NCI-H2081 (cell line): ENCODE measurements at places on chromosomes 4 and X.

DNA sequence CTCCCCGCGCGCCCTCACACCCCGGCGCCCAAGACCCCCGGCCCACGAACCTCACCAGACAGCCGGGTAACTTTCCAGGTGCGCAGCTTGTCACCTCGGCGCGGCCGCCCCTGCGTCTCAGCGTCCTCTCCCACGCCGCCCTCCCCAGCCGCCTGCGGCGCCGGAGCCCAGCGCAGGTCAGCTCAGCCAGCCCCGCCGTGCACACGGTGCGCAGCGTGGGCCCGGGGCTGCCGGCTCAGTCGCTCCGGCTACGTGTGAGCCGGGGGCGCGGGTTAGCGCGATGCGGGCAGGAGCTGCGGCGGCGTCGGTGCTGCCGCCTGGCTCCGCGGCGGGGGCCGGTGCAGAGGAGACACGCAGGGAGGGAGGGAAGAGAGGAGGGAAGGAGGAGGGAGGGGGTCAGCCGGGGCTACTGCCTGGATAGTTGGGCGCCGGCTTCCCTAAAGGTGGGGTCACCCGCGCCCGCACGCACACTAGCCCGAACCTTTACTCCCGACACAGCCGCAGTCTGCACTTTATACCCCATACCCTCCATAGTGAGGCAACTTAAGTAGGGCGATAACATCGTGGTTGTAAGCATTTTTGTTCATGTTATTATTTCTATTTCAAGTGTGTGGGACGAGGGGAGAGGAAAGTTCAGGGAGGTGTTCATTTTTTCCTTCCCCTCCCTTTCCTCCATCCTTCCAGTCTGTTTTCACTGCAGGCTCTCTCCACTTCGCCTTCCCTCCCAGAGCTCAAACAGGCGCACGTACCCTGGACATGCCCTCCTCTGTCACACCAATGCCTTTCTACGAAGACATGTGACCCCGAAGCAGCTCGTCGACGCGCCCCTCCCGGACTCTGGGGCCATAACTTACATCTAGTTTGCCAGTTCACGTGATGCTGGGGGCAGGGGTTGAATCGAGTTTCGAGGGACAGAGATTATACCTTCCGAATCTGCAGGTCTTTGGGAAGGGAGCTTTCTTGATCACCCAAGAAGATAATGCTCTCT lies at the start of gene PRKG2:
Gene PRKG2, minus strand, starts transcription at position 342 of the 988 bp plus-strand sequence. CDS start 10,175 bp downstream, outside the sequence.
- DNase-seq: no peak

DNA sequence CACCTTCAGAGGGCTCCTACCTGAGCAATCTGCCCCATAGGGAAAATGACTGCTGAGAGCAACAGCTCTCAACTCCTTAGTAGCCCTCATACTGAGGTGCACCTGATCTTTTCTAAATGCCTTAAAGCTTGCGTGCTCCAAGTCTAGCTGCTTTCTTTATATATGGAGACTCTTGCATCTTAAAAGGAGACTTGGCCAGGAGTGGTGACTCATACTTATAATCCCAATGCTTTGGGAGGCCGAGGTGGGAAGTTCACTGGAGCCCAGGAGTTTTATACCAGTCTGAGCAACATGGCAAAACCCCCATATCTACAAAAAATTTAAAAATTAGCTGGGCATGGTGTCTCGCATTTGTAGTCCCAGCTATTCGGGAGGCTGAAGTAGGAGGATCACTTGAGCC lies 78.1 kb upstream of the TRIM2 start:
- DNase-seq: no peak

DNA sequence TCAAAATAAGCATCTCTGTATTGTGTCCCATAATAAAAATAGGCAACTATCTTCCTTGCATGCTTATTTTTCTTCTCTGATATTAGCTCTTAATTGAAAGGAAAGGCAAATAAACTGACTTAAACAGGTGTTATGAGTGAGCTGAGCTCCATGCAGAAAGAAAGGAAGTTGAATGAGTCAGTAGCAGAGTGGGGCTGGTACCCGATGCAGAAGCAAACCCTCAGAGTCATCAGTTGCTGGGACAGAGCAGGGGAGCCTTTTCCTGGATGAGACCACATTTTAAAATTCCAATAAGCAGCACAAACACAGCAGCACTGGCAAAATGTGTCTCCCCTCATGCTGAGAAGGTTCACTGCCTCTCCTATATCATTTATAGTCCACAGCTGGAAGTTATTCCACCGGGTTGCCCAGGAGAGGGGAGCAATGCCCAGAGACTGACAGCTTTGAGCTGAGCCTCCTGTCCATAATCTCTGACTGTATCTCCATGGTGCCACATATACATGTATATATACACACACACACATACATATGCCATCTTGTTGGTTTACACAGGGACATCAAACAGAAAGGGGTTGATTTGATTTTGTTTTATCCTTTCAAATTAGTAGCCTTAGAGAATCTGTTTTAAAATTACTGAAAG lies 274.3 kb upstream of the PPARGC1A start:
- DNase-seq: no peak

- no peak for DNase-seq
These were observed 29.0 kb downstream of the NKX3-2 start for GRCh38 chr4:13515268-13515667.

DNA sequence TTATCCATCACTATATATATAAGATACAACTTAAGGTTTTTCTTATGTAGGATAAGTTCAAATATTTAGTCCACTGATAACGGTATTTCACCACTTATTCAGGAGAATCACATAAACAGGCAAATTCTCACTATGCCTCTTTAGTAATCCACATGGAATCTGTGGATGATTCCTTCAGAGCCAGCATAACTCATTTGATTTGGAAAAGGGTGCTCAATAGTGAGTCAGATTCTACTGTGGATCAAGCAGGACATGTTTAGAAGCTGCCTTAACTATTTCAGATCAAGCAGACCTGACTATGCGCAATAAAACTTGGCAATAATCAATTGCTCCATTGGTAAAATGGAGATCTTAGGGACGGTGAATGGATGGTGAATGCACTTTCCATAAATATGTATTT lies 184.1 kb downstream of the CBR4 start:
- DNase-seq: no peak

DNA sequence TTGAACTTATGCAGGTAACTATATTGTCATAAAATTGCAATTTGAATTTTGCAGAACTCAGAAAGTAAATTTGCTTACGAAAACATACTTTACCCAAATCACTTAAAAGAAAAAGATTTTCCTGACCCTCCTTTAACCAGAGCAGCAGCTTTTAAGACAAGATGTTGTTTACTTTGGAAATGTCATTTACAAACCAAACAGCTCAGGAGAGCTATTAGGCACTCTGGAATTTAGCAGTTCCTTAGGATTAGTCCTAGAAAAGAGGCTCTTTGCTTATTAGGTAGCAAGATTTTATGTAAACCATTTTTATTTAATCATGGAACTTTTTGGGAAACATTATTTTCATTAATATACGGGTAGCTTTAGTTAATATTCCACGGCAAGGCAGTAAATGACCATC lies 765.7 kb upstream of the POU3F4 start:
- DNase-seq: no peak

DNA sequence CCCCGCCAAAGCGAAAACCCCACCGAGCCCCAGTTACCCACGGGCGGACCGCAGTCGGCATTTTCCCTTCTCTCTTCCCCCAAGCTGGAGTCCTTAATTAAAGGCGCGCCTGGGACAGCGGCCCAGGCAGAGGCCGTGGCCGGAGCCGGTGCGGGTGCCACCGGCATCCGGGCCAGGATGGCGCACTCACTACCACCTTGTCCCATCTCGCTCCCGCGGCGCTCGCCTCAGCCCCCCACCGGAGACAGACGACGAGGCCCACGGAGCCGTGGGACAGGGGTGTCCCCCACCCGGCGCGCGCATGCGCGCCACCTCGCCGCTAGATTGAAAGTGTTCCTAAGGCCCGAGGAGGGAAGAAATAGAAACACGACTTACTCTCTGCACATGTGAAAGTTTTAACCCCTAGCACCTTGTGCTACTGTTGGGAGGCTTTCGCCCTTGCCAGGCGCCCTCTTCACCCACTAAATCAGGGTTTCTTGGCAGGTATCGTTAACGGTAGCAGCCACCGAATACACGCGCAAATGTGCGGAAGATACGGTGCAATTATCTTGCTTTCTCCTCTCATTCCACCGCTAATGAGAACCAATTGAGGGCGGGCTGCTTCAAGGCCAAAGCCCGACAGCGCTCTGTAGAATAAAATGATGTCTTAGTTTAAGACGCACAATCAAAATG lies 64.3 kb upstream of the CCDC160 start:
- DNase-seq: no peak

DNA sequence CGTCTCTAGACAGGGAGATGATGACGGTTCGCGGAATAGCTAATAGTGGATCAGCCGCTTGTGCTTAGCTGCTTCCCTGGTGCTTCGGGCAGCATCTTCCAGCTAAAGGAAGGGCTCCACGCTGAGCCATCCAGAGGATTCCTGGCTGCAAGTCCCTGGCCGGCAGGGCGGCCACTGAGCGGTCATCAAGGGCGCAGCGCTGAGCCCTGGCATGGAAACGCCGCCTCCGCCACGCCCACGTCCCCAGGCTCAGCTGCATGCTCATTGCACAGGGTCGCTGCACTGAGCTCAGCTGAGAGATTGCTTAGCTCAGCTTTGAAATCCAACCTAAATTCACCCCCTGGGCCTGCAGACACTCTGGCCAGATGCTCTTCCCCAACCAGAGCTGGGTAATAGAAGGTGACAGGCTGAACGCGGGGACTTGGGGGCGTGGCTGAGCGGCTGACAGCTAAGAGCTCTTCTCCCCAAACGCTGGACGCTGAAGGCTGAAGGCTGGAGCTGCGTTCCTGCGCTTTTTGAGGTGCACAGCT lies 118.2 kb upstream of the KIT start:
- DNase-seq: no peak

DNA sequence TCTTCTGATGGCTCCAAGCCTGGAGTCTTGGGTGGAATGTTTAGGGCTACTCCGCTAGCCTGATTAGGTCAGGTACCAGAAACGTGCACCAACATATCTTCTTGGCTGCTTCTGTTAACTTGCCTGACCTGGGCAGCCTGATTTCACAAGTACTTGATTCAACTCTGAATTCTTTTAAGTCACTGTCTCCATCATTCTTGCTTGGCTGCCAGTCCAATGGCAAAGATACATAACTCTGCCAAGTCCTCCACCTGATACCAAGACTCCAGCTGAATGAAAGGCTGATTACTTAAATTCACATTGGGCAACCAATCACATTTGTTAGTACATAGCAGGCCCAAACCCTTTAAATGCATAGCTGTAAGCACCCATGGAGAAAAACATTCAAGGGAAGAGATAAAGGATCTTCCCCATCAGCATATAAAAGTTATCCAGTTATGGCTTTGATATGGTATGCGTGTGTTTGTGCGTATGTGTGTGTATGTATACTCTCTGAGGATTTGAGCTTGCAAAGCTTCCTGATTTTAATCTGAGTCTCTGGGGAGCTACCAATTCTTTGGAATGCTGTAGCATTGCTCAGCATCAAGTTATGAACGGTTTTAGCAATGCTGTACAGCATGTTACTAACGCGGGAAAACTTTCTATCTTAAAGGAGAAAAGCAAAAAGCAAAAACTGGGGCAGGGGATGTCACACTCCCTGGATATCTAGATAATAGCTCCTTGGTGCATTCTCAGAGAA lies 917.2 kb downstream of the DMD start:
- no peak for DNase-seq

DNA sequence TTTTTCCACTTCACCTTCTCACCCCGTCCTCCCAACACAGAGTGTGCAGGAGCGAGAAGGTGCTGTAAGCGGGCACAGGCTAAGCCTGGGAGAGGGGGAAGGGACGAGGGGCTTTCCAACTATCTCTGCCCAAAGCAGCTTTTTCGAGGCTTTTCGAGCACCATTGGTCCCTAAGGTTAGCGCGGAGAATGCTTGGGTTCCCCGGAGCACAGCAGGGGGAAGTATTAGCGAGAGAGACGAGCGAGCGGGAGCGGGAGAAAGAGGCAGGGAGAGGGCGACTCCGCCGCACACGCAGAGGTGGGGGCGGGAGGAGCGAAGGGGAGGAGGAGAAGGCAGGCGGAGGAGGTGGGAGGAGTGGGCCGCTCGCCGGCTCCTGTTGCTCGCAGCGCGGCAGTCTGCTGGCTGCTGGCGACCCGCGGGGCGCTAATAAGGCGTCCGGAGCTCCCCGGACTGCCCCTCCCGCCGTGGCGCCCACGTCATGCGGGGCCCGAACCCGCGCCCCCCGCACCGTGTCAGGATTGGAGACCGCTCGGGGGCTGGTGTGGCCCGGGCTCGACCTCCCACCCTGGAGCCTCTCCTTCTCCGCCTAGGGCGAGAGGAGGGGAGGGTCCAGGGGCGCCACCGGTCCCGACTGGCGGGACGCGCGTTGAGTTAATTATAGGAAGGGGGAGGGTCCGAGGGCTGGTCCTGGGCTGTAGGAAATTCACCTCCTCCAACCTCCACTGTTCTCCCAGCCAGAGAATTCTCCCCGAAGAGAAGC lies at the start of gene ADAMTS3:
Gene ADAMTS3, minus strand, starts transcription at position 263 of the 760 bp plus-strand sequence. CDS start 459 bp downstream, outside the sequence.
- DNase-seq: peak; percentile 27

- no peak for DNase-seq
These were observed 264.3 kb upstream of the NOCT start for GRCh38 chr4:138751309-138751708.

DNA sequence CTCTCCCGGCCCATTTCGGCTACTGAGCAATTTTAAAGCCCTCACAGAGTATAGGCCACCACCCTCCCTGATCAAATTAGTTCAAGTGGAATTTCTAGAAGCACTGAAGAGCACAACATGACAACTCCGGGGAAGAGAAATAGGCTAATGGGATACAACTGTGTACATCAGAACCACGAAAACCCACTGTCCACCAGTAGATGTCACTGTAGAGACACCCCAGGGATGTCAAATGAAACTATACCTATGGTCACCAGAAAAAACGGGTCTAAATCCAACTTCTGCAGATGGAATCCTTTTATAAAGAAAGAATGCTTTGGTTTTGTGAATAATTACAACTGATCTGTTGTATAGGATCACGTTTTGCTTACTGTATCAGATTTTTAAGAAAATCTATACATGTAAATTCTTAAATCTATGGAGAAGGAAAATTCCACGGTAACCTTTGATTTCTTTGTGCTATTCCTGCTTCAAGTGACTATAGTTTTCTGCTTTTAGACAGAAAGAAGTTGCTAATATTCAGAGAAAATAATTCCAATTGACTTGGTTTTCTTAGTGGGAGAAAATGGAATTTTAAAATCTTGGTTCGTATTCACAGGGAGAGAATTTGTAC lies 29.5 kb upstream of the MAP3K15 start:
- peak; percentile 51 for DNase-seq

- peak; percentile 35 for DNase-seq
These were observed 5.6 kb downstream of the FLNA start for GRCh38 chrX:154368630-154369448.

GRCh38 chrX:133911825-133912495 lies 73.4 kb downstream of the GPC3 start:
- DNase-seq: no peak

DNA sequence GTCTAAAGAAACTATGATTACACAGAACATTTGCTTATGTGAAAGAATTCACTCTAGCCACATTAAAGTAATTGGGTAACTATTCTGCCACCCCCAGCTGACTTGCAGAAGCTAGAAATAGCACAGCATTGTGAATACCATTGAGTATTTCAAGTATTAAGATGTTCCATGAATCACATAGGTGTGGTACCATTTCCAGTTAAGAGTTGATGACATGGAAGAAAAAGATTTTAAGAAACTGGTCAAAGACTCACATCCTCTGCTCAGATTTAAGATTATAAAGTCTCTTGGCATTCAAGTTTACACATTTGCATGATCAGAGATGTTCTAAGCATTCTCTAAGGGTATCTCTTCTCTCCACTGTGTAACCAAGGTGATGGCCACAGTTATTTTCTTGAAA lies 287.5 kb downstream of the CAMK2D start:
- no peak for DNase-seq
